Kidney epithelial cell (primary cell): ENCODE measurements at places on chromosomes 1 and 21.

- DNase-seq, result peak; percentile 39
These were observed 910 bp upstream of the MRPL39 start for GRCh38 chr21:25608044-25608737.

GRCh38 chr1:61386770-61387169 lies 304.4 kb downstream of the NFIA start:
- DNase-seq, result no peak

- no peak for DNase-seq
These were observed 20.4 kb downstream of the KCNN3 start for GRCh38 chr1:154849645-154850131.

GRCh38 chr1:9275161-9275560 lies 17.5 kb upstream of the SPSB1 start:
- DNase-seq, result no peak

GRCh38 chr1:9605946-9606455 lies 17.3 kb downstream of the TMEM201 start:
- DNase-seq, result no peak

DNA sequence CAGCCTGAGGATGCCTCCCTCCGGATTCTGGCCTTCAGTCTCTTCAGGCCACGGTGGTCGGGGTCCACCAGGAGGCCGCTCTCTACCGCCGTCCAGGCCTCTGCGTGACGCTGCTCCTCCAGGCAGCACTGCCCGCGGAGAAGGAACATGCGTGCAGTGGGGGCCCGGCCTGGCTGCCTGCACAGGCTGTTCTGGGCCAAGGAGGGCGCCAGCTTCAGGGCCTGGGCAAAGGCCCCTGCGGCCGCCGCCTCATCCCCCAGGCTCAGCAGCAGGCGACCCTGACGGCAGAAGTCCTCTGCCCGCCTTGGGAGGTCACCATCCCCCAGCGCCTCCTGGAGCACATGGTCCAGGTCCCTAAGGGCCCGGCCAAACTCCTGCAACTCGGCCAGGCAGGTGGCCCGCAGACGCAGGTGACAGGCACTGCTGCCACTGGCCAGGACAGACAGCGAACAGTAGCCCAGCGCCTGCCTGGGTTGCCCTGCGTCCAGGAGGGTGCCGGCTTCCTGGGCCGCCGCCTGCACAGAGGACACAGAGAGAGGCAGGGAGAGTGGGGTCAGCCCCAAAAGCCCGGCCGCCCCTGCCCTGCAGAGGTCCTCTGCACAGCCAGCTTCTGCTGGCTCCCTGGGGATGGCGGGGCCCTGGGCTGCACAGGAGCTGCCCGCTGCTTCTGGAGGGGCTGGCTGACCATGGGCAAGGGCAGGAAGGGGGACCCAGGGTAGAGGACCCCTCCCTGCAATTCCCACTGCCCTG lies 8.7 kb upstream of the MMEL1 start:
- no peak for DNase-seq
